ENCODE measurements at places on chromosomes 6 and 20.

DNA sequence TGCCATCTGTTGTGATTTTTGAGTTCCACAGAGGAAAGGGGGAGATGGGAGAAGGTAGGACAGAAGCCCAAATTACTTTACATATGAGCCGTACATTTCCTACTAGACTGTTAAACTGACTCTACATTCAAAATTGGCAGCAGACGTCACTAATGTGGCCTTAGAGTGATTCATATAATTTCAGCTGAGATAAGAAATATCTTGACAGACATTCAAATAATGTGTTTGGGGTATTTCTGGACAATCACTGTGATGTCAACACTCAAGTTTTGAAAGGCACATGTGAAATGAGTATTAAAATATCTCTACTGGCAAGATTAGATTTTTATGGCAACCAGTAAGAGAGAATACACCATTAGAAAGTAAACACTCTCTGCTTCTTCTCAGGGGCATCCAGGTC is 104.0 kb downstream of the MTFR2 start:
- no peak for DNase-seq

GRCh38 chr6:14676977-14677781 is 559.6 kb downstream of the CD83 start:
- no peak for DNase-seq

- DNase-seq: no peak
Measured at GRCh38 chr20:47524015-47524784, 22.5 kb downstream of the NCOA3 start.

- no peak for DNase-seq
Measured at GRCh38 chr6:13101985-13102384, 226.4 kb downstream of the TBC1D7 start.

DNA sequence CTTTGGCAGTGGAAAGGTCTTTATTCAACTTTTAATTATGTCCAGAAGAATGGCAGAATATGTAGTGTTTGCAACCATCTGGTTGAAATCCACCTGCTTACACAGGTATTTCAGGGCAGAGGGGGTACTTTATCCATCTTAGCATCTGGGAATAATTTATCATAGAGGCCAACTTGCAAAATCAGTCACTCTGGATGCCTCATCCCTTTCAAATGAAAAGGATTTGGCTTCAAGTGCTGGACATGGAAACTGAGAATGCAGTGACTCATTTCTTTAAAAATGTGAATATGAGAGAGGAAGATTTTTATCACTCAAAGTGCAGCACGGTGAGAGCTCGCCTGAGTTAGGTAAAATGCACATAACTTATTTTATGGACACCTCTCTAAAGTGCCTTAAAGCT is 758.3 kb downstream of the KIF16B start:
- peak; percentile 55 for DNase-seq

GRCh38 chr6:166929542-166930189 is 26.7 kb downstream of the RNASET2 start:
- DNase-seq: no peak

- DNase-seq: no peak
Measured at GRCh38 chr6:132310921-132311320, 90.4 kb downstream of the MOXD1 start.

DNA sequence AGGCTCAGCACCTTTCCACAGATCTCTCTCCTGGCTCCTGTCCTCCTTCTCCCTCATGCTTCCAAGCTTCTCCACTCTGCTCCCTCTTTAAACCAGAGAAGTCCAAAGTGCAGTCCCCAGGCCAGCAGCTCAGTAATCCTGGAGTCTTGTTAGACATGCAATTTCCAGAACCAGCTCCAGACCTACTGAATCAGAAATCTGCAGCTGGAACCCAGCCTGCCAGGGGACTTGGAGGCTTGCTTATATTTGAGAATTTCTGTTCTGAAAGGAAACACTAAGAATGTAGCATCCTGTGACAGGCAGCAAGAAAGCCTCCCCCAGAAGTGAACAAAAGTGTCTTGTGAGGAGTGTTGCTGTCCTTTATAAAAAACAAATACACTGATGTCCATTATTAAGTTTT is 438.1 kb downstream of the BCKDHB start:
- no peak for DNase-seq

- no peak for DNase-seq
Measured at GRCh38 chr20:55649254-55649653, 356.1 kb downstream of the CBLN4 start.

- peak; percentile 51 for DNase-seq
Measured at GRCh38 chr20:15925376-15925775, 647.9 kb downstream of the KIF16B start.

- peak; percentile 4 for DNase-seq
Measured at GRCh38 chr20:16759181-16759563, 11.0 kb downstream of the OTOR start.

DNA sequence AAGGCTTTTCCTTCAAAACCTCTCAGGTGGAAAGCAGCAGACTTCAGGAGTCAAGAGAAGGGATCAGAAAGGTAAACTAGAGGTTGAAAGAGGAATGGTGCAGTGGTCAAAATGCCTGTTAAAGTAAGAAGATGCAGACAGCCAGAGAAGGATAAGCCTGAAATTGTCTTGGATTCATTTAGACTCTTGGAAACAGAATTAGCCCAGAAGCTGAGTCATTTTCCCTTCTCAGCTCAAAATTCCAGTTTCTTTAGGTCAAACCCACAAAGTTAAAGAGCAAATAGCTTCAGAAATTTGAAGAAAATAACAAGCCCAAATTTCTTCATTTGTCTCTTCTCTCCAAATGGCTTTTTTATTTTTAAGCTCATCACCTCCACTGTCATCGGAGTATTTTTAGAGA is 73.9 kb downstream of the DHX35 start:
- DNase-seq: no peak

DNA sequence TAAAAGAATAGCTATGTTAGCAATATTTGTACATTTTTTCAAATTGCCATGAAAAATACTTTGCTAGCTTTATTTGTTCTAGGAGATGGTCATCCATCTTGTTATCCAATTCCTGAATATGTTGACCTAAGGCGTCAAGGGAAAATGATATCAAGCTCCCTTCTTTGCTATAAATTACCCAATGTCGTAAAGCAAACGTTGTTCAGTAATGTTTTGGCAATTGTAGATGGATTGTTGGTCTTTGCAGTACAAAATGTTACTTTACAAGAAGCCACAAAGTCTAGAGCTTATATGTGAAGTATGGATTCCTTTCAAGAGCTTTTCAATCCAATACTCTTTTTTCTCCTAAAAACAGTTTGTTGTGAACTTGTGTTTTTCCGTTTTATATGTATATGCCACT is 3.3 kb downstream of the NCR2 start:
- no peak for DNase-seq

GRCh38 chr6:151483994-151484393 is 9.8 kb upstream of the CCDC170 start:
- DNase-seq: no peak

GRCh38 chr20:50438986-50439407 is 71.2 kb upstream of the PTPN1 start:
- DNase-seq: peak; percentile 99

DNA sequence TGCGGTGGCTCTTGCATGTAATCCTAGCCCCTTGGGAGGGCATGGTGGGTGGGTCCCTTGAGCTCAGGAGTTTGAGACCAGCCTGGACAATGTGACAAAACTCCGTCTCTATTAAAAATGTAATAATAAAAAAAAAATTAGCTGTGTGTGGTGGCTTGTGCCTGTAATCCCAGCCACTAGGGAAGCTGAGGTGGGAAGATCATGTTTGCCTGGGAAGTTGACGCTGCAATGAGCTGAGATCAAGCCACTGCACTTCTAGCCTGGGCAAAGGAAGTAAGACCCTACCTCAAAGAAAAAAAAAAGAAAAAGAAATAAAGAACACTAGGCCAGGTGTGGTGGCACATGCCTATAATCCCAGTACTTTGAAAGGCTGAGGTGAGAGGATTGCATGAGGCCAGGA is 4.5 kb upstream of the SAMHD1 start:
- DNase-seq: no peak

GRCh38 chr20:49573900-49574416 is 6.0 kb upstream of the PTGIS start:
- DNase-seq: no peak

DNA sequence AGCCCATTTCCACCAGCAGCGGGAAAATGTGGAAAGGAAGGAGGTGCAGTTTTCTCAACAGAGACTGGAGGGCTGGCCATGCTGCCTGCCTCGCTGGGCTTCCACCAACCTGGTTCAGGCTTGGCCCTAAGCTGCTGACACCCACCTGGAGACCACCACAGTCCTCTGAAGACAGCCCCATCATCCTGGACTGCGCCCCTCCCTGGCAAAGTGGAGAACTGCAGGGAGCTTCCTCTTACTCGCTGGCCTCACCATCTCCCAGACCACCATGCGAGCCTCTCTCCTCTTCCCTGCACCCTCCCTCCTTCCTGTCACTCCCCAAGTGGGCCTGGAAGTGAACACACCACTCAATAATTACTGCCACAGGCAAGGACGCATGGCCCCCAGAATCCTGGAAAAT is 71.5 kb downstream of the PSMG4 start:
- no peak for DNase-seq

GRCh38 chr6:154501578-154501868 is 9.0 kb downstream of the CNKSR3 start:
- DNase-seq: no peak

DNA sequence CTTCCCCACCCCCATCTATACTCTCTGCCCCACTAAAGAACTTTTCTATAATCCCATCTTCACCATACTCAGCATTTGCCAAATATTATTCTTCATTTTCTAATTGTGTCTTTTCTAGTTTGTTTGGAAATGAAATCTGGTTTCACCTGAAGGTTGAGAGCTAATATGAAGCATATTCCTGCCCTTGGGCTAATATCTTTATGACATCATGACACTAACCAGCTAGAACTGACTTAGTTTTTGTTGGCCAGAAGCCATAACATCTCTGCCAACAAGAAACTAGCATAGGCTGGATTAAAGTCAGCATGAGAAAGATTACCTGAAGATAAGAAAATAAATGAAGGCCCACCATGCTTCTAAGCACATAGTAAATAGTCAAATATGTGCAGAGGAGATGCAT is 16.7 kb downstream of the UNC5CL start:
- peak; percentile 90 for DNase-seq

- peak; percentile 50 for DNase-seq
Measured at GRCh38 chr6:40356242-40356910, 230.8 kb downstream of the LRFN2 start.

GRCh38 chr20:21548390-21549035 is 34.6 kb upstream of the NKX2-2 start:
- no peak for DNase-seq

DNA sequence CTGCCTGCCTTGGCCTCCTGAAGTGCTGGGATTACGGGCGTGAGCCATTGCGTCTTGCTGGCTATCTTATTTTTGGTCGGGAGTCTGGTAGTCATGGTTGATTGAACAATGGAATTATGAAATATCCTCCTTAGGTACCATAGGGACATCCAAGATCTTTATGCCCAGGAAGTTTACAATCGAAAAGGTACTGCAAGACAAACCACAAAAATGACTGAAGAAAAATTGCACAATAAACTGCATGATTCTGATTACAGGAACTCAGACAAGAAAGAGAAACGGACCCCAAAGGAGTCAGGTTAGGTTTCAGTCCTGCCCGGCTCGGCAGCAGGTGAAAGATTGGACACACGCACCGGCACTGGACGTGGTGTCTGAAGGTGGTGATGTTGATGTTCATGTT is 5.3 kb downstream of the SLC26A8 start:
- DNase-seq: no peak

- DNase-seq: peak; percentile 57
Measured at GRCh38 chr6:71383901-71384489, 95.4 kb downstream of the OGFRL1 start.

DNA sequence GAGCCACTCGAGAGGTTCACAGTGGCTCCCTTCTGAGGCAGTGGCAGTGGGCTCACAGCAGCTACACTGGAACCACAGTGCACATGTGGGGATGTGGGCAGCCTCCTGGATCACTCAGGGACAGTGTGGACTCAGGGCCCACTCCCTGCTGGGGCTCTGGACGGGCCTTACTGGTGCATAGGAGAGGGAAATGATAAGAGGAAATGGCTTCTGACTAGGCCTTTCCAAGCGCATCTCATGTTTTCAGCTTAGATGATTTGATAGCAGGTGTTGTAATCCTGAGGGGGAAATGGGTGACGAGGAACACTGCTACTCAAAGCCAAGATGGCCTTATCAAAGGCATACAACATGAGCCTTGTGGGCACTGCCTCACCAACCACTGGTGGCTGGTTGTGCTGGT is 44.0 kb downstream of the PANK2 start:
- DNase-seq: no peak

DNA sequence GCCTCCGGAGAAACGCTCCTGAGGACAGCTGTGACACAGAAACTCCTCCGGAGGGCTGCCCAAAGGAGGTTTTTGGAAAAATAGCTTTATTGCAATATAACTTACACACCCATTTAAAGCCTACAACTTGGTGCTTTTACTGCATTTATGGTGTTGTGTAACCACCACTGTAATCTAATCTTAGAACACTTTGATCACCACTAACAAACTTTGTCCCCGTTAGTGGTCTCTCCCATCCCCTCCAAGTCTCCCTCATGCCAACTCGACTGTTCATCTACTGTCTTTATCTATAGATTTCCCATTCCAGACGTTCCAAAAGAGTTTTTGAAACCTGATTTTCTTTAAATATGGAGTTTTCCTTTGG is 62.8 kb downstream of the SYNJ2 start:
- DNase-seq: no peak

- no peak for DNase-seq
Measured at GRCh38 chr20:17758010-17758409, 58.2 kb downstream of the BANF2 start.

GRCh38 chr20:57024849-57025248 is 241.6 kb downstream of the BMP7 start:
- no peak for DNase-seq

DNA sequence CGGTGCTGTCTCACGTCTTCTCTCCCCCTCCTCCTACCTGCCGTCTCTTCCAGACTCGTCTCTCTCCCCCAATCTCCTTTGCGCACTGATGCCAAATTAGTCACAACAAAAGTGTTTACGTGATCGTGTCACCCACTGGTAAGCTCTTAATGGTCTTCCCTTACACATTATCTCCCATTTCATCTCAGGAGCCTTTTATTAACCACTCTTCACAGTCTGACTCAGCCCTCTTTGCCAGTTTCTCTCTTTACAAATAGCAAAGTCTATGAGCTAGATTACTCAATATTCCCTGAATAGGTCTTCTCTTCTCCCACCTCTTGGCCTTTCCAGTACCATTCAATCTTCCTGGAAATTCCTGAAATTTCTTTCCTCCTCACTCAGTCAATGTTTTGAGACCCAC is 247.0 kb downstream of the ESR1 start:
- DNase-seq: peak; percentile 49

DNA sequence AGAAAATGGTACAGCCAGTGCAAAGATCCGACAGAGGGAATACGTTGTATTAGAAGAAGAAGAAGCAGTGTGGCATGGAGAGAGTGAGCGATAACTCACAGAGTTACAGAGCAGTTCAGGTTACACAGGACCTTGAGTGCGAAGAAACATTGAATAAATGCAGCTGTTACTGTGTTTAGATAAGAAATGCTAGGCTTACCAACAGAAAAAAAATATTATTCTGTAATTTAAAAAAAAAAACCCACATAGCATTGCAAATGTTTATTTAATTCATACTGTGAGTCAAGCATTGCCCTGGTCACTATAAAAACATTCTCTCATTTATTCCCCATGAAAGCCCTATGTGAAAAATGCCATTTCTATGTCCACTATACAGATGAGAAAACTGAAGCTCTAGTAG is 373.4 kb upstream of the EPHA7 start:
- DNase-seq: no peak

- no peak for DNase-seq
Measured at GRCh38 chr6:108068618-108069017, 5.9 kb downstream of the OSTM1 start.

GRCh38 chr6:77322604-77323003 is 140.7 kb downstream of the HTR1B start:
- no peak for DNase-seq

All from bronchial epithelial cell (primary cell).